ENCODE measurements at places on chromosomes 6 and 20. TPM values are rescaled to one million over a fixed set of nuclear protein-coding genes. Genes with fewer than 3 reads are reported as not detected.

DNA sequence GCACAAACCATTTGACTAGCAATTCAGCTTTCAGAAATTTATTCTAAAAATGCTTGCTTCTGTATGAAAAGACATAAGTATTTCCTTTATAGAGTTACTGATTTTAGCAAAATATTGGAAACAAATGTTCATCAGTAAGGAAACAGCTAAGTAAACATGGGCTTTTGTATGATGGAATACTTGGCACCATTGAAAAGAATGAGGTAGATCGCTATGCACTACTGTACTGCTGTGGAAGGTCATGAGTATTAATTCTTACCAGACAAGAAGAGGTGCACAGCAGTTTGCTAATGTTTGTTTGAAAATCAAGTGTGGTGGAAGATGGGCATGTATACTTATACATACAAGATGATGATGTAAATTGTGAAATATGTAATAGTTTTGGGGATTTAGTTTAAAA lies 73.0 kb downstream of the FARS2 start:
- DNase-seq, result no peak

- no peak for DNase-seq
Observed at GRCh38 chr6:122984393-122984792, 11.6 kb upstream of the CLVS2 start.

- DNase-seq, result no peak
Observed at GRCh38 chr20:53154540-53154939, 182.4 kb downstream of the TSHZ2 start.

- DNase-seq, result no peak
Observed at GRCh38 chr20:45176526-45177267, 2.0 kb downstream of the PI3 start.

DNA sequence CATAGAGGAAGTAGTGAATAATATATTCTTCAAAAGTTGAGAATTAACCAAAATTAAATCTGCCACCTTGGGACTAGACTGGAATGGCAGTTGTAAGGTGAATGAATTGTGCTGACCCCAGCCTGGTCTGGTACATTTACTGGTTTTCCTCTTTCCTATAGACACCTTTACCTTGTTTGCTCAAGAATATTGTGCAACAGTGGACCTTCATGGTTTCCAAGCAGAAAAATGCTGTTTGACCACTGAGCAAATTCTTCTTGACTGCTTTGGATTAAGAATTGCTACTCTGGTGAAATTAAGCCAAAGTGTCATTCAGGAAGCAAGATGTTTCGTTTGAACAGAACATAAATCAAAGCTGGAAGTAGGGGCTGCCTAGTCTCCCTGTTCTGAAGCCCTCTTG lies 156.6 kb upstream of the TAB2 start:
- DNase-seq, result no peak

GRCh38 chr6:27414300-27414699 lies 25.7 kb downstream of the ZNF391 start:
- DNase-seq, result no peak

DNA sequence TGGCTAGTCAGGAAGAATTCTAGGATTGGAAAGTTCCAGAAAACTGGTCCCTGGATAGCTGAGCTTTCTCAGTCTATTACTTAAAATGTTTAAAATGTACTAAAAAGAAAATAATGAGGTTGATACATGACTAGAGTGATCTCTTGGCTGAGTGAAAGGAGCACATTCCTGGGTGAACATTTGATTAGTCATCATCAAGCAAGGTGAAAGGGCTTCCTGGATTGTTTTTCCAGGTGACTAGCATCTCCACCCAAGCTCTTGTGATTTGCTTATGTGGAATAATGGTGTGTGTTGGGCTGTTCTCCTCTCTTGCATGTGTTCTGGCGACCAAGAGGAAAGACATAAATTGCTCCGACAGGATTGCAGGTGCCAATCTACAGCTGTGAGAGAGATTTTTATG lies 42.9 kb downstream of the PKIB start:
- DNase-seq, result no peak

GRCh38 chr20:61558726-61559125 lies 306.7 kb downstream of the CDH4 start:
- no peak for DNase-seq

GRCh38 chr6:26543953-26544352 lies 5.8 kb downstream of the HMGN4 start:
- DNase-seq, result no peak

DNA sequence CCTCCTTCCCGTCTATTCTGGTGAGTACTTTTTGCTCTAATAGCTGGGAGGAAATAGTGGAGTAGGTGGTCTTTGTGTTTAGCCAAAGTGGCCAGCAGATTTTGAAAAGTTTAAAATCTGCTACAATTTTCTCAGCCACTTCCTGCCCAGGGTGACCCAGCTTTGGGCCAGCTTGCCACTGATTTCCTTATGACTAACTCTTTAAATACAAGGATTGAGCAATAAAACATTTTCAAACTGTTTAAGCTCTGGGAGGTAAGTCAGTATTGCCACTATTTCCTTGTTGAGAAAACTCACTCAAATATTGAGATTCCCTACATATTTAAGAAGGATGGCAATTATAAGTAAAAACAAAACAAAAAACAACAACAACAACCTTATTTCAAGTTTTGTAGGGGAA lies 54.5 kb downstream of the TRMT11 start:
- no peak for DNase-seq

DNA sequence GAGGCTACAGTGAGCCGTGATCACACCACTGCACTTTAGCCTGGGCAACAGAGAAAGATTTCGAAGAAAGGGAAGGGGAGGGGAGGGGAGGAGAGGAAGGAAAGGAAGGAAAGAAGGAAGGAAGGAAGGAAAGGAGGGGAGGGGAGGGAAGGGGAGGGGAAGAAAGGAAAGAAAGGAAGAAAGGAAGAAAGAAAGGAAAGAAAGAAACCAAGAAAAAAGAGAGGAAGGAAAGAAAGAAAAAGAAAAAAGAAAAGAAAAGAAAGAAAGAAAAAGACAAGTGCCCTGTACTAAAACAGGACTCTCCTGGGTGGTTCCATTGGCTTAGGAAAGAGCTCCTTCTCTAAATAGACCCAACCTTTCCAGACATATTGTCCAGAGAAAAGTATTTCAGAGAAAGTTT lies 136.6 kb downstream of the PXDC1 start:
- DNase-seq, result no peak

Gene PHACTR1
- 0.48 TPM for total RNA-seq

Gene C2
- 15.1 TPM for total RNA-seq

Gene TFAP2C
- total RNA-seq, result 0.66 TPM
